ENCODE measurements at places on chromosomes 3 and 15. TPM values are rescaled to one million over a fixed set of nuclear protein-coding genes. Genes with fewer than 3 reads are reported as not detected.

GRCh38 chr15:79481793-79482192, 49.7 kb downstream of the MINAR1 start:
- no peak for DNase-seq

DNA sequence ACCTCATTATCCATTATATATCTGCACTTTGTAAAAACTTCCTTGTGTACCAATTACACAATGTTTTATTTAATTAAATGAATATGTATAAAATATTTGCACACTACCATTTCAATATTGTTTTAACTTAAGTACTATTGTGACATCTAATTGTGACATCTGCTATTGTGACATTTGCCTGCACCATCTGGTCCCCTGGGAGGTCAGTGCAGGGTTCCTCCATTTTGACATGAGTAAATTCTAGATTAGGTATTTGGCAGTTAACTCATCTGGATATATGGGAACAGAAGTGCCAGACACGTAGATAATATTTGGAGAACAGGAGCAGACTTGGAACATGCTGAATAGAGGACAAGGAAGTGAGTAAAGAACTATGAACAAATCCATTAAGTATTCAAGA, 332.1 kb downstream of the VGLL3 start:
- DNase-seq: no peak

- no peak for DNase-seq
Observed at GRCh38 chr3:180375831-180376230, 226.1 kb upstream of the TTC14 start.

DNA sequence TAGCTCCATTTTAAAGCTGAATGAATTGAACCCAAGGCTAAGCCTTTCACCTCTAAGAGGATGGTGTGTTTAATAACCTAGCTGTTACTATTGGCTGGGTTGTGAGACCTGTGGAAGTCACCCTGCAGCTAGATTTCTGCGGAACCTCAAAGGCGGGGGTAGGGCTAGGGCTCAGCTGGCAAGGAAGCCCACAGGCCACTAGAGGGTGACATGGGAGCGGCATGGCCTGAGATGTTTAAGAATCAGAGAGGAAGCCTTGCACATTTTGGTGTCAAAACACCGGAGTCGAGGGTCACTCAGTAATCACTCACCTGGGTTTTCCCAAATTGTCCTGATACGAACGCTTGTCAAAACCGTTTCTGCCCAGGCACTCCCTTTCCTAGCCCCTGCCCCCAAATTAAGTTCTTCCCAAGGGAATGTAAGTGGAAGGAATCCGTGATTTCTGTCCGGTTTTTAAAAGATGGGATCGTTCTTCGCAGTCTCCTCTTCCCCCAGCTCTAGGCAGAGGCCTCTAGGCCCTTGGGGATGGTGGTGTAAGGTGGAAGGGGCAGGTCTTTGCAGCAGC, 3.8 kb upstream of the ACAD9 start:
- no peak for DNase-seq

- DNase-seq: no peak
Observed at GRCh38 chr15:80856400-80856799, 77.2 kb downstream of the CEMIP start.

GRCh38 chr15:56484287-56484686, 19.4 kb upstream of the MNS1 start:
- DNase-seq: no peak

DNA sequence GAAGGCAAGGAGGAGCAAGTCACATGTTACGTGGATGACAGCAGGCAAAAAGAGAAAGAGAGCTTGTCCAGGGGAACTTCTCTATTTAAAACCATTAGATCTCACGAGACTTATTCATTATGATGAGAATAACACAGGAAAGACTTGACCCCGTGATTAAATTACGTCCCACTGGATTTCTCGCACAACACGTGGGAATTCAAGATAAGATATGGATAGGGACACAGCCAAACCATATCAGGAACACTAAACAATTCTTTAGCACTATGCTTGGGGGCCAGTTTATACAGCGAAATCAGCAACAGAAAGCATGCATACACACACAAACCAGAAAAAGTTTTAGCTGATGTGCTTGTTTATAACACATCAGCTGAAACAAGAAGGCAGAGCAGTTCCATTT, 704.2 kb downstream of the OTOL1 start:
- no peak for DNase-seq

DNA sequence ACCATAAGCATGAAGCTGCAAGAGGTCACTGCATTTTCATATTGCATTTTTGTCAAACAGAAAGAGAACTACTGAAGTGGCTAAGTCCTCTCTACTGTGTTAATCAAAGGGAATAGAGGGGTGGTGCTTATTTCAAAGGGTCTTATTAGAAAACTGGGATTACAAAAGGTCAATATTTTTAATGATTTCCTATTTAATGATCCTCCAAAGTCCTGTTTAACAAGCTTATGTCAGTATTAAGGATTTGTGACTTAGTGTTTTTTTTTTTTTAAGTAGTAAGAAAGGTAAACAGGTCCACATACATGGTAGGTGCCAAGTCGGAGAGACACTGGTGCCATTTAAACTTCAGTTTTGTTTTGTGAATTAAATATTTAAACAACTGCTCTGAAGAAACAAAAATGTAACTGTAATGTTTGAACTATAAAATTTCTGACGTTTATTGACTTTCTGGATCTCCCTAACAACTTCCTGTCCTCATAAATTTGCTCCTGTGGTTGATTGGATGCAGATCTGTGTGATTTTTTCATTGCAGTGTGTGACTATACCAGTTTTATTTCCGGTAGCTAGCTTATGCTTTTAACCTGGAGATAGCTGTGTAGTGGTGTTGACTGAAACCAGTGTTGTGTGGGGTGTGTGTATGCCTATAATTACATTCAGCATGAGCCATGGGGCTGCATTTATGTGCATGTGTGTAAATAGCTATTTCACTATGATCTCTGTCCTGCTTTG, 8.6 kb upstream of the CACNA1D start:
- DNase-seq: no peak

GRCh38 chr3:160400030-160400701, 716 bp downstream of the SMC4 start:
- no peak for DNase-seq

DNA sequence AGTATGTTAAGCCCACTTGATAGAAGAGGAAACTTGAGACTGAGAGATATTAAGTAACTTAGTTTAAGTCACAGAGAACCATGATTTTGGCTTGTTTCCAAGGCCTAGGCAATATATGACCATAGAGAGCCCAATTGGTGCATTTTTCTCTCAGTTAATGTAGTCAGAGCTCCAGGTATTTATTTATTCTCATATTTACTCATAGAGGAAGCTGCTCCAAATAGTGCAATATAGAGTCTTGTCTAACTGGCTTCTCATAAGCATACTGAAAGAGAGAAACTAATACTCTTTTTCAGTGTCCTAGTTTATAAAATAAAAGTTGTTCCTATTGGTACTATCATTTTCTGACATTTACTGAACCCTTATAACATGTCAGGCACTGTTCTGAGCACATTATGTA, 15.2 kb downstream of the TRNT1 start:
- DNase-seq: no peak

GRCh38 chr15:77493324-77493907, 72.7 kb downstream of the HMG20A start:
- DNase-seq: no peak

DNA sequence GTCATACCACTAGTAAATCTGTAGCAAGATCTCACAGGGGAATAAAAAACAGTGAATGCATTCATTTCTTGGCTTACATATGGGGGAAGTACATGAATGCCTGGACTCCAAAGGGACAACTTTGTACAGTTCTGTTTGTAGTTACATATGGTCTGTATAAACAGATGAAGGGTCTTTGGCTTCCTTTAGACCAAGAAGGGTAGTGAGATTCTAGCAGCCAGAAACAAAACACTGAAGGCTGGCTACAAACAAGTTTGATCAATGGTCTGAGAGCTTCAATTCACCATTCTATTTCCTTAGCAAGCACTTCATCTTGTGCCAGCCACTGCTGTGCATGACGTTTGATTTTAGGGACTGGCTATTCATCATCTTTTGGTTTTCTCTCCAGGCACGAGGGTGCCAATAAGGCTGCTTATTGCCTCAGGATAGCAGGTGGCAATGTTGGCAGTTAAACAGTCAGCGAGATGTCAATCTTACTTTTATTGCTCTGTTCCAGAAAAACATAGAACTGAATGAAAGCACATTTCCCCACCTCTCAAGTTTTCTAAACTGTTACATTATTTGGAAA, 313.7 kb upstream of the COL8A1 start:
- DNase-seq: no peak

DNA sequence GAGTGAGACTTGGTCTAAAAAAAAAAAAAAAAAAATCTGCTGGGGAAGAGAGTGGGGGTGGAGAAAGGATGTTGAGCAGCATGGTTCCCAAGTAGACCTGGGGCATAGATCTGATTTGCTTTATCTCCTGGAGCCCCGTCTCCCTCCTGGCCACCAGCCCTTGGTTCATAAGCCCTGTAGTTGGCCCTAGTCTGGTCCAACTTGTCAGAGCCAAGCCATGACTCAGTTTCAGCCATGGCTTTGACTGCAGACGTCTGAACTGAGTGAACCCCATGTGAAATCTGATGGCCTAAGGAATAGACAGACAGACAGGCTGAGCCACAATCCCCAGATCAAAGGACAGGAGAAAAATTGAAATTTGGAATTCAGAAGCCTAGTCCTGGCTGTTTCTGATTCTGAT, 2.0 kb upstream of the CILP start:
- no peak for DNase-seq

- no peak for DNase-seq
Observed at GRCh38 chr3:121663171-121663847, 2.6 kb upstream of the HCLS1 start.

DNA sequence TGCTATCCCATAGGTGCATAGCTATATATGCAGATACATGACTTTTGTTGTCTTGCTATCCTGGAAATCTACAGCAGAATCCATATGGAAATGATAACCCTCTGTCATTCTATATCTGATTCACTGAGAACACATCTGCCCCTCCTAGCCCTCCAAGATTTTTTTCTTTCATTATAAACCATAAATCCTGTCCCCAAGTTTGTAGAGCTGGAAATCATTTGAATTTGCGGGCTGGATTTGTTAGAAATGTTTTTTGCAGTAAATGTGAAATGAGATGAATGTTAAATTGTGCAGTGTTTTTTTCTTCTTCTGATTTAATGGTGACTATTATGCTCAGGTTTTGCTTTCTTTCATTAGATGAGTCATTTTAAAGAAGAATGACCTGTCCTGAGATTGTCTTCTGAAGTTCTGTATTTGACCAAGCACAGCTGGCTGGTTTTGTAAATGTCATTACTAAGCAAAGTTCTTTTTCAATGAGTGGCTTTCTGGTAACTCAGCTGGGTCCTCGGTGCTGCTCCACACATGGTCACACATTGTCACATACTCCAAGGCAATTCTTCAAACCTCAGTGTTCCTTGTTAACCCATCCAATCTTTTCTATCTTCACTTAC, 25.3 kb upstream of the ABHD17C start:
- no peak for DNase-seq

DNA sequence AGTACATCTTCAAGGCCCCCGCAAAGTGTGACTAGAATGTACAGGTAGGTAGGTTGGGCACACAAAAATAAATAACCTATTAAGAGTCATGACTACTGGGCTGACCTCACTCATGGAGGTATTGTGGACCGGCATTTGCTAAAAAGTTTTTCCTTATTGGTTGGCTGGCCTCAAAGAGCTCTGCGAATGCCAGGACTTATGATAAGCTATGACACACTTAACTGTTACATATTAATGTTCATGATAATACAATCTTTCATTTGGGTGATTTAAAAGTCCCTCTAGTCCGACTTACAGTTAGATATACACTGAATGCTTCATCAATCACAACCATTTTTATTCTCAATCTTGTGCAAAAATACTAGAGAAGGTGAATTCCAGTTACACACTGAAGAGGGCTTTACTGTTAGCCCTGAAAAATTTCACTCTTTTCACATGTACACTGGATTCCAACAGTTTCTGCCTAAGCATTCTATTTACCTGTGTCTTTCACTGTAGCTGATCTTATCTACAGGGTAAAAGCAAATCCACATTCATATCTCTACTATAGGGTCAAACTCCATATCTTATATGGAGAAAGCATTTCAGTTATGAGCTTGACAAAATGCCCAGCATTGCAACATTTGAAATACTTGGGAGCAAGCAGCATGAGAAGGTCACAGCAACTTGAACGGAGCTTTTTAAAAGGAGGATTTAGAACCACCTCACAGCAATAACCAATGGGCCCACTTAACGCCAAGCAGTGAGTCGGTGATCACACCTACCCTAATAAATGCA, 329.1 kb downstream of the FOXP1 start:
- no peak for DNase-seq

GRCh38 chr3:159805411-159805772, 183.2 kb upstream of the IL12A start:
- no peak for DNase-seq

DNA sequence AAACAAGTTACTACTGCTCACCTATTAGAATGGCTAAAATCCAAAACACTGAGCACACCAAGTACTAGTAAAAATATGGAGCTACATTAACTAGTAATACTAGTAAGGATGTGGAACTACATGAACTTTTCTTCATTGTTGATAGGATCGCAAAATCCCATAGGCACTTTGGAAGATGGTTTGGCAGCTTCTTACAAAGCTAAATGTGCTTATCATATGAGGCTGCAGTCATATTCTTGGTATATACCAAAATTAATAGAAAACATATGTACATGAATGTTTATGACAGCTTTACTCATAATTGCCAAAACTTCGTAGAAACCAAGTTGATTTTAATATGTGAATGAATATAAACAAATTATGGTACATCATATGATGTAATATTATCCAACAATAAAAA, 366.8 kb upstream of the KCNMB2 start:
- no peak for DNase-seq

DNA sequence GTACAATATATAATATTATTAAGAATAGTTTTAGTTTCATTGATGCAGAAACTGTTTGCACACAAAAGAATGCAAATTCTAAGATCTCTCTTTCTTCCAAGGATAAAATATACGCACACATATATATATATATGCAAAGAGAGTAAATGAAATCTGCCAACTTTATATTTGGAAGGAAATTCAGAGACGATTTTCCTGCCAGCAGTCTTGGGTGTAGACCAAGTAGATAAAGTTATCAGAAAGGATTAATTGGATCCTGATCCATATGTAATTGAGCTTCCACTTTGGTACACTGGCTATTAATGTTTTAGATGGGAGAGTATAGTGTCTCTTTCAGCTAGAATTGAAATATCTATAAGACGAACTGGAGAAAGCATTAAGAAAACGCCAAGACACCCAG, 295.4 kb upstream of the IL12A start:
- no peak for DNase-seq

FXR1 gene
- 99.2 TPM for total RNA-seq

DPPA2 gene
- total RNA-seq: not detected

APBA2 gene
- 0.82 TPM for total RNA-seq

IL20RB gene
- total RNA-seq: 112 TPM

CELSR3 gene
- total RNA-seq: 0.34 TPM

ISL2 gene
- total RNA-seq: not detected

HDC gene
- total RNA-seq: not detected

SLC51B gene
- not detected for total RNA-seq

SMAD6 gene
- total RNA-seq: 6.3 TPM

GABRA5 gene
- total RNA-seq: 0.57 TPM

AGBL1 gene
- total RNA-seq: 0.11 TPM

RASGRP1 gene
- total RNA-seq: 16.0 TPM

TMCO5A gene
- total RNA-seq: not detected

TGM5 gene
- total RNA-seq: 36.1 TPM

All from esophagus squamous epithelium (tissue), 5 donors.